ENCODE measurements at places on chromosomes 3 and 15. TPM values are rescaled to one million over a fixed set of nuclear protein-coding genes. Genes with fewer than 3 reads are reported as not detected.
A peak's percentile ranks its signal among the peaks of the same experiment; 100 is the strongest.

DNA sequence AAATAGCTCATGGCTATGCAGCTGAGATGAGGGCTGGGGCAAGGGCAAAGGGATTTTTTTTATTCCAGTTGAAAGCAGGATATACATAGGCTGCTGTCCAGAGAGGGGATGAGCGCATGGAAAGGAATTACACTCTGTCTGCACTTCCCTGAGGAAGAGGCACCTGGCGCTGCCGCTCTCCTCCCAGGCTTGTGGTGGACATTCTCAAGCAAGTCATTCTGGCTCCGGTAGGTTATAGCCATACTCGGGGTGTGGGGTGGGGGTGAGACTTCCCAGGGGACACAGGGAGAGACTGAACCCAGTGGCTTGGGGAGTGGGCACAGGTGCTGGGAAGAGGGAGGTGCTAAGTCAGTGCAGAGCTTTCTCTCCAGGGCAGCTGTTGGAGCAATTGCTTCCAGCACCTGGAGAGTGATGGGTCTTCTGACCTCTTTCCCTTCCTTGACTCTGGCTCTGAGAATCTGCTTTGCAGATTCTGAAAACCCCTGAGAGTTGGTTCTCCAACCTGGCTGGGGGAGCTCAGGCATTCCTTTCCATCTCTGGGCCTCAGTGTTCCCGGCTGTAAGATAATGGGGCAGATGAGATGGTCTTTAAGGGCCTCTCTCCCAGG is 24.3 kb downstream of the CYP8B1 start:
- peak; percentile 34 for DNase-seq

DNA sequence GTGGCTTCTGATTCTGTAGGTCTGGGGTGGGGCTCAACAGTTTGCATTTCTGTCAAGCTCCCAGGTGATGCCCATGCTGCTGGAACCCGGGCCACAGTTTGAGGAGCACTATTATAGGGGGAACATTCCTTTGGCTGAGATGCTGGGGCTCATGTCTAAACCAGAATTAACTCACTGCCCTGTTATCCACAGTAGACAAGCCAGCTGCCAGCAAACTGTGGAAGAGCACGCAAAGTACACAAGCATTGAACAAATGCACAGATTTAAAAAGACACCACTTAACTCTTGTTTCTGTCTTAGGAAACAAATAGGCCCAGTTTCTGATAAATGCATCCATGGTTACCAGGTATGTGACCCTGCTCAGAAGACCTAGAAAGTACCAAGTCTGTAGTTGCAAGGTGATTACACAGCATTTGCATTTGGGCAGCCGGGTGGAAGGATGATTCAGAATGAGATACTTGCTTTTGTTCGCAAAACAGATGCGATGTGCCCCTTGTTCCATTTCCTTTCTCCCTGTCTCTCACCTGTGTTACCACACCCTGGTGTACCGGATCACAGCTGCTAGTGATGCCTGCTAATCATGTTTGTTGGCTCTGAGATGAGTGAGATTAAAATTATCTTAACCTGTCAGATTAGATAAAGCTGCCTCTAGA is 12.4 kb downstream of the GYG1 start:
- DNase-seq = peak; percentile 49

- peak; percentile 41 for DNase-seq
Measured at GRCh38 chr3:123396171-123397049, 52.5 kb downstream of the ADCY5 start.

DNA sequence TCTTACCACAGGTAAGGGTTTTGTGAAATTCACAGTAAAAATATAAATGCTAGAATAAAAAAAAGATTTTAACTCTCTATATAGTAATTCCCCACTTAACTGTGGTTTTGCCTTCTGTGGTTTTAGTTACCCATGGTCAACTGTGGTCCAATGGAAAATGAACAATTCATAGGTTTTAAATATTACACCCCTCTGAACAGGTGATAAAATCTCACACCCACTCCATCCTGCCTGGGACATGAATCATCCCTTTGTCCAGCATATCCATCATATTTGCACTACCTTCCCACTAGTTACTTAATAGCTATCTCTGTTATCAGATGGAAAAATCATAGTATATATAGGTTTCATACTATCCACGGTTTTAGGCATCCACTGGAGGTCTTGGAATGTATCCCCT is 49.2 kb downstream of the HDGFL3 start:
- peak; percentile 72 for DNase-seq

DNA sequence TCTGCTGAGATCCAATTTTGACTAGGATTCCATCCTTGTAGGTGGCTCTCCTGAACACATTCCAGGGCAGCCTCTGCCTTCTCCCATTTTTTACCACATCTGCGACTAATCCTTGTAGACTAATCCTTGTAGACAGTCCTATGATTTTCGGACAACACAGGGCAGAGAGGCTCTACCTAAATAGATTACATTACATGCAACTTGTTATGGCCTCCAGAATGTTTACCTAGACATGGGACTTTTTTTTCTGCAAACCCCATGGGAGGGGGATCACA is 239.3 kb upstream of the WNT5A start:
- no peak for DNase-seq

DNA sequence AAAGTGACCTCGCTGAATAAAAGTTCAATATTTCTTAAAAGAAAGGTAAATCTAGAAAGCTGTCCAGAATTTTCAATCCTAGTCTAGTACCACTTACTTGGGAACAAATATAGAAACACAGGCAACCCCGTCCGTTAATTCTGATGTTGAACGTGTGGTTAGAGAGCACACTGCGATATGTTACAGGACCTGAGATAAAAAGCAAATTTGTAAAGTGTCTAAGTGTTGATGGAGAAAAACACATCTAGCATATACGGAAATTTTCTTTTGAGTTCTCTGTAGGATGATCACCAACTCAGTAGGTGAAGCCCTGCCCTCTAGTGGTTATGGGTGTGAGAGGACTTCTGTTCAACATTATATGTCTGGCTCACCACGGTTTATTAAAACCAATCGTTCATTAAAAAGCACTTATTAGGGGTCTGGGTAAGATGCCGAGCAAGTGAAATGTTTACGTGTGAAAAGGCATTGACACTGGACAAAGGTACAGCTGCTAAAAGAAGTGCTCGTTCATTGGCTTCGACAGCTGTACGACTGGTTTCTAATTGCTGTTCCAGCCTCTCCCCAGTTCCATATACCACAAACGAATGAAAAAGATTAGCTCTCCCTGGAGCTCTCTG is 1.0 kb upstream of the ATP2C1 start:
- DNase-seq = peak; percentile 80

GRCh38 chr3:36964817-36965216 is 20.0 kb upstream of the TRANK1 start:
- no peak for DNase-seq

DNA sequence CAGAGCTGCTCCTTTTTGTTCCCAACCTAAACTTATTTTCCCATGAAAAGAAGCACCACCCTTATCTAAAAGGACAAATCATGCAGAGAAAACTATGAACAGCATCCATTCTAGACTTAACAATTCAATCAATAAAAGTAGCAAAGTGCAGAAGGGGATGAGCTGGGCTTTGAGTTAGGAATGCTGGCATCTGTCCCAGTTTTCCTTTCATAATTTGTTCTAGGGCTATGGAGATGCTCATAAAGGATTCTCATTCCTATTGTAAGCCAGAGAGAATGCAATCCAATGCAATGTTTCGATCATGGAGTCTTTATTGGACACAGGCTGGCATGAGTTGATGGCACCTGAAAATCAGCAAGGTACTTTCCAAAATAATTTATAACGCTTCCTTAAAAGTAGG is 330.6 kb downstream of the VPS13C start:
- DNase-seq = no peak

GRCh38 chr3:58419780-58420507 is 13.7 kb downstream of the PDHB start:
- peak; percentile 65 for DNase-seq

GRCh38 chr3:105521770-105522169 is 155.1 kb downstream of the ALCAM start:
- no peak for DNase-seq

DNA sequence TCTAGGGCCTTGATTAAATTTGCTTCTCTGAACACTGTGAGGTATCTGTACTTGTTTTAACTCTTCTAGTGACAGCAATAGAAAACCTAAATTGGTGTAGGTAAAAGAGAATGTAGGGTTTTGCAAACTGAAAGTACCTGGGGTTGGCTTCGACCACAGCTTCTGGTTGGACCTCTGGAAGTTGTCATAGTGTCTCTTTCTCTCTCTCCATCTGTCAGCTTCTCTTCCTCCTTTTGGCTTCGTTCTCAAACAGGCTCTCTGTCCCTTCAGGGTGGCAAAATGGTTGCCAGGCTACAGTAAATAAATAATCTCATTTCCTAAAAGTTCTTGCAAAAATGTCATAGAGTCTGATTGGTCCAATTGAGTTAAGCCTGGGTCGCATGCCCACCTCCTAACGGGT is 149.3 kb upstream of the CTDSPL start:
- no peak for DNase-seq

GRCh38 chr3:115254492-115255196 is 107.6 kb upstream of the ZBTB20 start:
- DNase-seq = no peak

DNA sequence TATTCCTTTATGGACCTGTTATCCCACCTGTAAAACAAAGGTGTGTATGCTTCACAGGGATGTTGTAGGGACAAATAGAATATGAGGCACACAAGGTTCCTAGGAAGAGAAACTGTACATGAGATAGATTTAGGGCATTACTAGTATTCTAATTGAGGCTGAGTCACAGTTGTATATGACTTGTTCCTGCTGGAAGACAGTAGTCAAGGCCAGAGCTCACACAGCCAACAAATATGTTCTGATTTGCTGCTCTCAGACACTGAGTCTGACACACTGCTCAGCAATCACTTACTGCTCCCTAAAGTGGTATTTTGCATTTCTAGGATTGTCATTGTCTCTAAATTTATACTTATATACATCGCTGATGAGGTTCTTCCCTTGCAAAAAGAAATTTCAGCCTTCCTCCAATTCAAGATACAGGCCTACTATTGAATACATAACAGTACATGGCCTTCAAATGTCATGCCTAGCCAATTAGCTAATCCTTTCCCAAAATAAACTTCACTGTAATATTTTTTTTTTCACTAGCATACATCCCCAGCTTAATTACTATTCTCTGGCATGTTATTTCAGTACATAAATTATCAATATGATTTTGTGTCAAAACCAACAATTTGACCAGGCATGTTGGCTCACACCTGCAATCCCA is 69.8 kb downstream of the TIGIT start:
- peak; percentile 69 for DNase-seq

- DNase-seq = no peak
Measured at GRCh38 chr15:62846131-62846804, 196.3 kb upstream of the TPM1 start.

GRCh38 chr3:78878789-78879188 is 889.0 kb downstream of the ROBO1 start:
- no peak for DNase-seq

- DNase-seq = peak; percentile 67
Measured at GRCh38 chr3:78798266-78798832, 969.4 kb downstream of the ROBO1 start.

- DNase-seq = no peak
Measured at GRCh38 chr3:73225991-73226390, 164.5 kb downstream of the EBLN2 start.

DNA sequence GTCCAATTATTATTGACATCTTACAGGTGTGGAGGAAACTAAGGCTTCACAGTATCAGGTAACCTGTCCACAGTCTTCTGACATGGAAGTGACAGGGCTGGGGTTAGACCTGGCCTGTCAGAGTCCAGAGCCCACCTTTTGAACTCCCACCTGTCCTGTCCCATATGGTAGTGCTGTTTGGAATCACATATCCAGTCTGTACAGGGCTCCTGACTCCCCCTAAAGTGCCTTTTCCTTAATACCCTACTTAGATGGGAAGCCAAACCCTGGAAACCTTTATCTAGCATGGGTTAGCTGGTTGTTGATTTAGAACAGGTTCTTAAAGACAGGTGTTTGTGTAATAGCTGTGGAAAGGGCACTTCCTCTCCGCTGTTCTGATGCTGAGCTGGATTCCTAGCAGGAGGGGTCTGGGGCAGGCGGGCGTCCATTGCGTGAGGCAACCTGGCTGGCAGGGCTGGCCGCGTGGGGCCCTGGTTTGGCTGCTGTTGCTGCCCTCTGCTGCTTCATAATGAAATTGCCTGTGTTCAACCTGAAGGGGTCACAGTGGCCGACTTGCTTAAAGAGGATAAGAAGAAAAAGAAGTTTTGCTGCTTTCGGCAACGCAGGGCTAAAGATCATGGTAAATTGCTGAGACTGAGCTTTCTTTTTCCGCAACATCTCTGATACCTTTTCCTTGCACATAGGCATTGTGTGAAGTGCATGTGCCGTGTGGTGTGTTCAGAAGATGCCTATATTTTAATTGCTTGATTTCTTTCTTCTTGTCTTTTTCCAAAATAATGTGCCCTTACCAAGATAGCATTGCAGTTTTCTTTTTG is 136.2 kb downstream of the CHDH start:
- DNase-seq = peak; percentile 52

GRCh38 chr15:39817892-39818291 is 35.3 kb upstream of the FSIP1 start:
- no peak for DNase-seq

DNA sequence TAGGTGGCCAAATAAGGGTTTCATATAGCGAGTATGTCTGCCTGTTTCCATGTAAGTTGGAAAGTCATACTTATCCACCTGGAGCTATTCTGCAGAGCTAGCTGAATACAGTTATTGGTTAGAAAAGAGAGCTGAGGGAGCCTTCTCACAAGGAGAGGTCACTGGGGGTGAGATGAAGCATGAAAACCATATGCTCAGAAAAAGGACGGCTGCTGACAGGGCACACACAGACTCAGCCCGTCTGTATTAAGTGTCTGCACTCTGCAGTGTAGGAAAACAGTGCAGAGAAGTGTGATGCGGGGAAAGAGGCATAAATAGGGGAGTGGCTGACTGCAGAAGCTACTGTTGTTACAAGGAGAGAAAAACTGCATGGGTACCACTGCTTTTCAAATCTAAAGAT is 58.2 kb downstream of the C3orf70 start:
- no peak for DNase-seq

The ISLR gene
- 0.53 TPM for total RNA-seq

The STIMATE gene
- 7.9 TPM for total RNA-seq

The GOLGA8K gene
- 0.26 TPM for total RNA-seq

The MAGEL2 gene
- not detected for total RNA-seq

The CSPG4 gene
- 6.3 TPM for total RNA-seq

The DGKG gene
- total RNA-seq = not detected

The MDFIC2 gene
- total RNA-seq = not detected

The KCNMB3 gene
- total RNA-seq = 0.38 TPM

The TRMT10C gene
- total RNA-seq = 23.2 TPM

The GATA2 gene
- total RNA-seq = not detected

The SCN5A gene
- total RNA-seq = not detected

The SH3GL3 gene
- 1.1 TPM for total RNA-seq
